ENCODE measurements at places on chromosomes 7 and 10. TPM values are rescaled to one million over a fixed set of nuclear protein-coding genes. Genes with fewer than 3 reads are reported as not detected.

The SYPL1 gene
- 122 TPM for polyA plus RNA-seq

DNA sequence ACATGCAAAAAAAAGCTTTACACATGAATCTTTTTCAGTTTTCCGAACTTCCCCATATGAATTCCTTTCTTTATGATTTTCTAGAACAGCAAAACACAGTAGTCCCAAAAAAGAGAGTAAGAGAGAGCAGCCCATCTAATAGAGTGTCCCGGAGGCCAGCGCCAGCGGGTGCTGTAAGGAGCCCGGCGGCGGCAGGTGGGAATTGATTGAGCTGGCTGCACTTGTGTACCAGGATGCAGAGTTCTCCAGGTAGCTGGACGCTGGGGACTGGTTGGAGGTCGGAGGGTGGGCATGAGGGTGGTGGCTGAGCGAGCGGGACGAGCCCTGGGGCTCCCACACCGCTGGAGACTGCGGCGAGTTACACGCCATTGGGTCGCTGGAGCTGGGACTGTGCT lies 4.0 kb downstream of the DLX5 start:
- DNase-seq: no peak

The CTNNA3 gene
- polyA plus RNA-seq: 5.6 TPM

The HOXA11 gene
- polyA plus RNA-seq: not detected

DNA sequence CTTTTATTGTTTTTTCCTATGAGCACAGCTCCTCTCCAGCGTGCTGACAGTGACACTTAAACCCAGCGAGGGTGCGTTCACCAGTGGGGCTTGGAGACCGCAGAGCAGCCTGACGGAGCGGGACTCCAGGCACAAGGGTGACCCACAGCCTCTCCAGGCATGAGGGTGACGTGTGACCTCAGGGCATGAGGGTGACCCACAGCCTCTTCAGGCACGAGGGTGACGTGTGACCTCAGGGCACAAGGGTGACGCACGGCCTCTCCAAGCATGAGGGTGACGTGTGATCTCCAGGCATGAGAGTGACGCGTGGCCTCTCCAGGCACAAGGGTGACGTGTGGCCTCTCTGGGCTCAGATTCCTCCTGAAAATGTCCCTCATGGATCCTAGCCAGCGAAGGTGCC lies 164.3 kb upstream of the TCERG1L start:
- DNase-seq: no peak

GRCh38 chr7:32891043-32891799 lies at the start of gene KBTBD2:
KBTBD2 (minus strand) TSS chr7:32891760; CDS start chr7:32879604, 12,156 bp downstream.
- peak; percentile 85 for DNase-seq

- DNase-seq: peak; percentile 56
These were observed 302.5 kb upstream of the GALNT17 start for GRCh38 chr7:70829221-70830059.

The HOGA1 gene
- 0.62 TPM for polyA plus RNA-seq
